ENCODE measurements at places on chromosomes 3 and 15.

- DNase-seq: no peak
Observed at GRCh38 chr3:45987368-45988291, 8.0 kb downstream of the FYCO1 start.

DNA sequence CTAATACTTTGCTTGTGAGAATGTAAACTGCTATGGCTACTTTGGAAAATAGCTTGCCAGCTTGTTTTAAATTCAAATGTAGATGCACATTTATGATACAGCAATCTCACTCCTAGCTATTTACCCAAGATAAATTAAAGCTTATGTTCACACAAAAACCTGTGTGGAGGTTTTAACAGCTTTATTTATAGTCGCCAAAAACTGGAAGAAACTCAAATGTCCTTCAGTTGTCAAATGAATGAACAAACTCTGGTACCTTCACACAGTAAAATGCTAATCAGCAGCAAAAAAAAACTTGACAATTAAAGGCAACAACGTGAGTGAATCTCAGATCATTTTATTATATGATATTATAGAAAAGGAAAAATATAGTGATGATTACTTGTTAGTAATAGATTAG is 248.6 kb upstream of the NECTIN3 start:
- no peak for DNase-seq

DNA sequence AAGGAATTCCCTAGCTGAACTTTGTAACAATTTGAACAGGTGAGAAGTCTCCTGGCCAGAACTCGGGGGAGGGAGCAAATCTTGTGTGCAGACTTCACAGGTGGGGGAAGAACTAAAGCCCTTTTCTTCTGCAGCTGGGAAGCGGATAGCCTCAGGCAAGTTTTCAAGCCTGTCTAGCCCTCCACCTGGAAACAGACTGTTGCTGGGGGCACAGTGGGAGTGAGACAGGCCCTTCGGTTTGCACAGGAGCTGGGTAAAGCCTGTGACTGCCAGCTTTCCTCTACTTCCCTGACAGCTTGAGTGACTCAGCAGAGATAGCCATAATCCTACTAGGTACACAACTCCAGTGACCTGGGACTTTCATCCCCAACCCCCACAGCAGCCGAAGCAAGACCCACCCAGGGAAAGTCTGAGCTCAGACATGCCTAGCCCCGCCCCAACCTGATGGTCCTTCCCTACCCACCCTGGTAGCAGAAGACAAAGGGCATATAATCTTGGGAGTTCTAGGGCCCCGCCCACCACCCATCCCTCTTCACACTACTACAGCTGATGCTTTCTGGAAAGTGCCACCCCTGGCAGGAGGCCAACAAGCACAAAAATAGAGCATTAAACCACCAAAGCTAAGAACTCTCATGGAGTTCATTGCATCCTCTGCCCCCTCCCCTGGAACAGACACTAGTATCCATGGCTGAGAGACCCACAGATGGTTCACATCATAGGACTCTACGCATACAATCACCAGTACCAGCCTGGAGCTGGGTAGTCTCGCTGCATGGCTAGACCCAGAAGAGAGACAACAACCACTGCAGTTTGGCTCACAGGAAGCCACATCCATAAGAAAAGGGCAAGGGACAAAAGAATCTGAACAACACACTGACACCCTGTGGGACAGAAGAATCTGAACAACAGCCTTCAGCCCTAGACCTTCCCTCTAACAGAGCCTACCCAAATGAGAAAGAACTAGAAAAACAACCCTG is 479.0 kb downstream of the RAP2B start:
- DNase-seq: no peak

- DNase-seq: no peak
Observed at GRCh38 chr15:97791824-97792792, 168.4 kb upstream of the ARRDC4 start.

DNA sequence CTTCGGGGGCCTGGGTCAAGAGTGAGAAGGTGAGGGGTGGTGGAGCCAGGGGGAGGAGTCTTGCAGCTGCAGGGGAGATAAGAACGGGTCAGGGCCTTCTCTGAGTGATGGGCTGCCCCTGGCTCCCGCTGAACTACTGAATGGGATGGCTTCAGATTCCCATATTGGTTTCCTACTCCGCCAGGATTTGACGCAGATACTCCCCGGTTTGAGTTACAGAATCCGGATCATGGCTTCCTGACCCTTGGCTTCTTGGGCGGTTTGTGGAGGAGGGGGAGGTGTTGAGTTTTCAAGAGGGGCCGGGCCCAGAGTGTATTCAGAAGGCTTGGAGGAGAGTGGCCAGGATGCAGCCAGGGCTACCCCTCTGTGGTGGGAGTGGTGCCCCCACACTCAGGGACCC is 119.9 kb upstream of the ATP2B2 start:
- DNase-seq: no peak

GRCh38 chr15:58348095-58348812 is 83.5 kb upstream of the LIPC start:
- no peak for DNase-seq
